ENCODE measurements at places on chromosomes 4 and X. TPM values are rescaled to one million over a fixed set of nuclear protein-coding genes. Genes with fewer than 3 reads are reported as not detected.

DNA sequence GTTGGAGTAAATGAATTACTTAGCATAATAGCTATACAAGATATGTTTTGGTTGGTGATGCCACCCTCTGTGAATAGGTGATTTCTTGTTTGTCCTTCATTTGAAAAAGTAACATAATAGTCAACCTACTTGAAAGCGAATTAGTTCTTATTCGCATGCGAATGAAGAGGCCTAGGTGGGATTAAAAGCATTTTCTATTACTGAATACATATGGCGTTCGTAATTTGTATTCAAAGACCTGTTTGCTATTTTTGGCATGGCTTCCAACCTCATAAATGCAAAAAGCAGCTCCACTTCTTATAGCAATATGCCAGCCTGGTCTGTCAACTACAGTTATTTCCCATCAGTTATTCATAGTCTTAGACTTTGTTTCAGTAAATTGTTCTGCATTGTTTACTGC is 261.3 kb downstream of the TENM3 start:
- no peaks in the 10 kb centered on the region for H3K4me1 ChIP-seq
- no peaks in the 10 kb centered on the region for H3K27me3 ChIP-seq
- H3K36me3 ChIP-seq, result no peaks in the 10 kb centered on the region
- DNase-seq, result no peak
- no peak overlapping the region for H3K27ac ChIP-seq
- H3K4me3 ChIP-seq, result no peak overlapping the region

DNA sequence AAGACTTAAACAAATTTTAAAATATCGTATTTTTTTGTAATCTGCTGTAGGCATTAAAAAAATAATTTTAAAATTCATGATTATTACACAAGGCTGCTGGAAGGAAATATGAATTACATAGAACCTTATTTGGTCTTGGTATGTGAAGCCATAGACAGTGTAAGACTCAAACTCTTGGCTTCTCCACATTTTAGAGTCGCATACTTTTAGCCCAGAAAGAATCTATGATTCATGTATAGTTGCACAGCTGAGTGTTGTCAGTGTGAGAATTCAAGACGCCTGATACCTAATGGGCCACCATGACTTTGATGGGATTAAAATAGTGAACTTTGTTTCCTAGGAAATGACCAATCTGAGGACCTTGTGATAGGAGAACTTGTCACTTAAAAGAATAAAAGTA is 1.4 kb downstream of the INTU start:
- no peak overlapping the region for H3K4me3 ChIP-seq
- DNase-seq, result no peak
- no peak overlapping the region for H3K27ac ChIP-seq
- peaks cover 8% of the 10 kb centered on the region for H3K4me1 ChIP-seq
- no peaks in the 10 kb centered on the region for H3K36me3 ChIP-seq

GRCh38 chr4:67459164-67459563 is 86.1 kb downstream of the CENPC start:
- H3K36me3 ChIP-seq, result no peaks in the 10 kb centered on the region
- no peaks in the 10 kb centered on the region for H3K4me1 ChIP-seq
- no peak for DNase-seq
- H3K4me3 ChIP-seq, result no peak overlapping the region

COX7B2 gene
- not detected for total RNA-seq

DNA sequence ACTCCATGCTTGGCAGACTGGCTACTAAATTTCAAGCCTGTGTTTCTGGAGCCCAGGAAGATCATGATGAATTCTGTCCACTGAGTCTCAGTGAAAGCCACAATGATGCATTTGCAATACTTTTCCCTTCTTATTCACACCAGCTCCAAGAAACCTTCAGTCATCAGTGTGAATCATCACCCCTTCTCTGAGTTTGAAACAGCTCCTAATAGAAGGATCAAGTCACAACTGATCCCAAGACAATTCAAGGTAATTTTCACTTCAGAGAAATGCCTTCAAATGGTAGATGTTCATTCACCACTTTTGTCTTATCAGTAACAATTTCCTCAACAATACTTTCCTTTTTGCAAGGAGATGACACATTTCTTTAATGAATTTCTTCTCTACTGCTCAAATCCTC is 257.4 kb downstream of the NLGN4X start:
- no peak overlapping the region for H3K4me3 ChIP-seq
- H3K27me3 ChIP-seq, result no peaks in the 10 kb centered on the region
- H3K36me3 ChIP-seq, result no peaks in the 10 kb centered on the region
- no peak for DNase-seq
- no peaks in the 10 kb centered on the region for H3K4me1 ChIP-seq
- no peak overlapping the region for H3K27ac ChIP-seq

- H3K4me1 ChIP-seq, result no peaks in the 10 kb centered on the region
- H3K27me3 ChIP-seq, result no peaks in the 10 kb centered on the region
- H3K4me3 ChIP-seq, result no peak overlapping the region
- H3K27ac ChIP-seq, result no peak overlapping the region
Observed at GRCh38 chrX:100341142-100341510, 68.9 kb downstream of the PCDH19 start.

ENPEP gene
- total RNA-seq, result not detected

- no peaks in the 10 kb centered on the region for H3K4me1 ChIP-seq
- peak; percentile 10 for DNase-seq
- H3K27me3 ChIP-seq, result no peaks in the 10 kb centered on the region
- H3K27ac ChIP-seq, result no peak overlapping the region
Observed at GRCh38 chrX:47802589-47802988, 34.1 kb upstream of the ZNF81 start.

GRCh38 chr4:171588051-171588545 is 225.1 kb upstream of the GALNTL6 start:
- no peak overlapping the region for H3K4me3 ChIP-seq
- no peaks in the 10 kb centered on the region for H3K4me1 ChIP-seq
- H3K27ac ChIP-seq, result no peak overlapping the region
- DNase-seq, result no peak
- H3K27me3 ChIP-seq, result no peaks in the 10 kb centered on the region

- no peak overlapping the region for H3K4me3 ChIP-seq
- no peaks in the 10 kb centered on the region for H3K36me3 ChIP-seq
- no peak overlapping the region for H3K27ac ChIP-seq
- H3K27me3 ChIP-seq, result no peaks in the 10 kb centered on the region
- no peak for DNase-seq
Observed at GRCh38 chr4:153295131-153295755, 49.2 kb upstream of the MND1 start.

ZNF157 gene
- not detected for total RNA-seq

GRCh38 chr4:38050560-38051350 is 90.6 kb downstream of the PTTG2 start:
- H3K4me1 ChIP-seq, result peaks cover 20% of the 10 kb centered on the region
- no peak overlapping the region for H3K4me3 ChIP-seq
- no peak for DNase-seq
- peaks cover 14% of the 10 kb centered on the region for H3K36me3 ChIP-seq

GRCh38 chr4:154049457-154050181 is 260.7 kb upstream of the SFRP2 start:
- H3K36me3 ChIP-seq, result no peaks in the 10 kb centered on the region
- H3K4me3 ChIP-seq, result no peak overlapping the region
- no peaks in the 10 kb centered on the region for H3K4me1 ChIP-seq
- H3K27ac ChIP-seq, result no peak overlapping the region

- H3K4me3 ChIP-seq, result no peak overlapping the region
- peaks cover 9% of the 10 kb centered on the region for H3K4me1 ChIP-seq
- H3K27ac ChIP-seq, result no peak overlapping the region
- peaks cover 48% of the 10 kb centered on the region for H3K27me3 ChIP-seq
Observed at GRCh38 chr4:41358647-41359421, 102.1 kb downstream of the UCHL1 start.

TMEM31 gene
- total RNA-seq, result not detected

DNA sequence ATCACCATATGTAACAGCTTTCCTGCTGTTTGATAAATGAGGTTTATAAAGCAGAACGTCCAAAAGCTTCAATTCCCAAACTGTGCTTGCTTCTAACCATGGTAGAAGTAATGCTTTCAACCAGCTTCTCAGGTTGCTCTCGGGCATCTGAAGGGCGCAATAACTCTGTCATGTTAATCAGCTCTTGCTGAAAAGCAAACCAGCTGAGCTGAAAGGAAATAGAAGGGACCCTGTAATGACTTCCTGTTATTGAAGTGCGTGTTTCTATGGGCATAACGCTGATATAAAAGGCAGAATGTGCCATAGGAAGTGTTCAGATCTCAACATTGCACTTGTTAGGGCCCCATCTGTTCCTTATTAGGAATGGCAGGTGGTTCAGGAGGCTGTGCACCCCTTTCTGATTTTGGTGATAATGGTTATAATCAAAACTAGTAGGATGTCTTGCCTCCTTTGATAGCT is 21.2 kb downstream of the HERC3 start:
- no peak overlapping the region for H3K4me3 ChIP-seq
- no peaks in the 10 kb centered on the region for H3K36me3 ChIP-seq
- no peaks in the 10 kb centered on the region for H3K27me3 ChIP-seq
- no peak overlapping the region for H3K27ac ChIP-seq

DNA sequence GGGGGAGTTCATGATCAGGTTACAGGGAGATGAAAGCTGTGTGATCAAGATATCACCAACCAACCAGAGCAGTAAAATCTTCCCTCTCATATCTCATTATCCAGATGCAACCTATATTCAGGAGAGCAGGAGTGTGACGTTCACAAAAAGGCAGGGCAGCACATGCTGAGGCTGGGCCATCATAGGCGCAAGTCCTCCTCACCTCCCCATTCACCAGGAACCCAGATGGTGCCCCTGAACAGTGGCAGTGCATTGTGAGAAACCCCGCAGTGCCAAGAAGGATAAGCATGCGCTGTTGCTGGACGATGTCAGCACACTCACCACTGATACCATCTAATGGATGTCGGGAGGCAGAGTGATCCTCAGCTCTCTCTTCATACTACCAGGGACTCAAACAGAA is 170.9 kb downstream of the COL25A1 start:
- H3K27me3 ChIP-seq, result no peaks in the 10 kb centered on the region
- H3K4me3 ChIP-seq, result no peak overlapping the region
- no peak for DNase-seq
- H3K27ac ChIP-seq, result no peak overlapping the region

DNA sequence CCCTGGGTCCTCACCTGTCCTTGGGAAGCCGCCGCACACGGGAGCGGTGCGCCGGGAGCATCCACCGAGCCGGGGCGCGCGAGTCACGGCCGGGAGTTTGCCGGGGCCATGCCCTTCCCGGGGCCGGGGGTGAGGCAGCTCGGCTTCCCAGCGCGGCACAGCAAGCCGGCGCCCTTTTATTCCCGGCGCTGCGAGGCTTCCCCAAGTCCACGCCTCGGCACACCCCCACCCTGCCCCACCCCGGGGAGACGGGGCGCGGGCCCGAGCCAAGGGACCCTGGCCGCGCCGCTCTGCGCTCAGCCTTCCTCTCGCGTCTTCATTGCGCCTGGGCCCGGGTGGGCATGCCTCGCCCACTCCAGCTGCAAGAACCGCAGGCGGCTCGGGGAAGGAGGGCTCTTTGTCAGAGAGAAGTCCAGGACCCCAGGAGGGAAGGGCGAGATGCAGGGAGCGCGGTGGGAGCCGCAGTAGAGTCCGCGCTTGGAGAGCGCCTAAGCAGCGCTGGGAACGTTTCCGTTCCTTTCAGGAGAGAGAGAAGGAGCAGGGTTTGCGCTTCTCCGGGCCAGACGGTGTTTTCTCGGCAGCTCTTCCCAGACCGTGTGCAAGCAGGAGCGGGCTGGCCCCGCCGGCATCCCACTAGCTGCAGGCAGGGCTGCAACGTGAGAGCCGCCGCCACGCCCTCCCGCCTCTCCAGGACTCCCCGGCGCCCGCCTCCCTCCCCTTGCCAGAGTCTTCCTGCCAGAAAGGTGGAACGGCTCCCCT is at the start of gene MXRA5:
Gene MXRA5, minus strand, starts transcription at position 152 of the 759 bp plus-strand sequence. CDS start 2,819 bp downstream, outside the sequence.
- no peaks in the 10 kb centered on the region for H3K36me3 ChIP-seq
- H3K4me3 ChIP-seq, result no peak within 1 kb of the TSS
- no peak for DNase-seq
- no peaks in the 10 kb centered on the region for H3K27me3 ChIP-seq
- no peak within 1 kb of the TSS for H3K27ac ChIP-seq

CXCL1 gene
- not detected for total RNA-seq

- no peaks in the 10 kb centered on the region for H3K27me3 ChIP-seq
- H3K27ac ChIP-seq, result no peak within 1 kb of the TSS
Observed at GRCh38 chr4:148441986-148442831, at the start of gene NR3C2. Gene NR3C2 (minus strand): TSS chr4:148442414.

PDZD4 gene
- total RNA-seq, result not detected

GRCh38 chr4:126995235-126995634 is 637.5 kb upstream of the INTU start:
- H3K27me3 ChIP-seq, result no peaks in the 10 kb centered on the region
- no peak overlapping the region for H3K4me3 ChIP-seq
- H3K27ac ChIP-seq, result no peak overlapping the region
- no peak for DNase-seq

GRCh38 chr4:115883231-115883630 is 769.8 kb upstream of the NDST4 start:
- no peaks in the 10 kb centered on the region for H3K4me1 ChIP-seq
- DNase-seq, result no peak
- H3K27me3 ChIP-seq, result no peaks in the 10 kb centered on the region
- no peak overlapping the region for H3K27ac ChIP-seq

ABCG2 gene
- total RNA-seq, result 13.2 TPM

DNA sequence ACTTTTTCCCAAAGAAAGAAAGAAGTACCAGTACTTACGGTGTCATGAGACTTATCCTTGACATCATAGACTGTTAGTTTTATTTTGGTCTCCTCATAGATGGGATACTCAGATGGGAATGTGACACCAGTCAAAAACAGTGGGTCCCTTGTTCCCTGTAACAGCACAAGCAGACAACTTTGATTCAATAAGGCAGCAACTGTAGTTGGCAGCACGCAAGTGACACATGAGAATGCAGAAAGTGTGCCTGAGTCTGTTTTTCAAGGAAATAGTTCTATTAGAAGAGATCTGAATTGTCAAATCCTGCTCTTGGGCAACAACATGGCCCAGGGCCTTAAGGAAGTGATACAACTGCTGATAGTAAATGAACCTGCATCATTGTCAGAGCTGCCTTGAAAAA is 443.2 kb downstream of the INPP4B start:
- DNase-seq, result no peak
- no peak overlapping the region for H3K4me3 ChIP-seq
- no peaks in the 10 kb centered on the region for H3K36me3 ChIP-seq
- H3K4me1 ChIP-seq, result no peaks in the 10 kb centered on the region

GRCh38 chr4:86831262-86832130 is 17.7 kb downstream of the SLC10A6 start:
- H3K27ac ChIP-seq, result no peak overlapping the region
- no peaks in the 10 kb centered on the region for H3K36me3 ChIP-seq
- H3K4me1 ChIP-seq, result no peaks in the 10 kb centered on the region
- DNase-seq, result peak; percentile 1
- H3K27me3 ChIP-seq, result no peaks in the 10 kb centered on the region

PASD1 gene
- total RNA-seq, result not detected

BOD1L1 gene
- 17.9 TPM for total RNA-seq

DNA sequence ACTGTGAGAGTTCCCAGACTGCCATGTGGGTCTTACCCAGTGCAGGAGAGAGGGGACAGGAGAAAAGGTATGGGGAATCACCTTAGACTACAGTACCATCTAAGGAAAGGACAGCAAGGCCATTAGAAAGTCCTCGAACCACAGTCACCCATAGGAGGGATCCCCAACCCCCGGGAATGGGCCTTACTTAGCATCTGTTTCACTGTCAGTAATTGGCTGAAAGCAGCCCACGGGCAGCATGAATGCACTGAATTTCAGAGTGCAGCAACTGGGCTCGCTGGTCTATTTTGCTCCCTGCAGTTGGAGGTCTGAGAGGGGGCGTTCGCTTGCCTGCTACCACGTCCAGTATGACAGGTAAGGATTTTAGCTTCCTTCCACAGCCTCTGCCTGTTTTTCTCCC is 50.4 kb upstream of the KLHL8 start:
- no peaks in the 10 kb centered on the region for H3K36me3 ChIP-seq
- peaks cover 3% of the 10 kb centered on the region for H3K27me3 ChIP-seq
- H3K27ac ChIP-seq, result no peak overlapping the region
- no peak for DNase-seq
- H3K4me1 ChIP-seq, result peaks cover 23% of the 10 kb centered on the region
- no peak overlapping the region for H3K4me3 ChIP-seq

PROM1 gene
- 2.5 TPM for total RNA-seq

DUSP21 gene
- not detected for total RNA-seq

BRCC3 gene
- 24.3 TPM for total RNA-seq

UGT2B15 gene
- not detected for total RNA-seq

VCX3B gene
- not detected for total RNA-seq

Measured in HepG2 (cell line).